ENCODE measurements at places on chromosomes 7 and 10. TPM values are rescaled to one million over a fixed set of nuclear protein-coding genes. Genes with fewer than 3 reads are reported as not detected.

LLCFC1 gene
- not detected for total RNA-seq

GRCh38 chr10:122988501-122988900 lies 8.3 kb downstream of the PSTK start:
- no peak for DNase-seq
- H3K36me3 ChIP-seq = peaks cover 3% of the 10 kb centered on the region
- no peaks in the 10 kb centered on the region for H3K27me3 ChIP-seq

GRCh38 chr10:99930731-99931550 lies 78.8 kb downstream of the DNMBP start:
- no peak overlapping the region for H3K27ac ChIP-seq
- DNase-seq = peak; percentile 44
- no peaks in the 10 kb centered on the region for H3K36me3 ChIP-seq
- H3K4me1 ChIP-seq = peaks cover 16% of the 10 kb centered on the region
- H3K4me3 ChIP-seq = no peak overlapping the region

DNA sequence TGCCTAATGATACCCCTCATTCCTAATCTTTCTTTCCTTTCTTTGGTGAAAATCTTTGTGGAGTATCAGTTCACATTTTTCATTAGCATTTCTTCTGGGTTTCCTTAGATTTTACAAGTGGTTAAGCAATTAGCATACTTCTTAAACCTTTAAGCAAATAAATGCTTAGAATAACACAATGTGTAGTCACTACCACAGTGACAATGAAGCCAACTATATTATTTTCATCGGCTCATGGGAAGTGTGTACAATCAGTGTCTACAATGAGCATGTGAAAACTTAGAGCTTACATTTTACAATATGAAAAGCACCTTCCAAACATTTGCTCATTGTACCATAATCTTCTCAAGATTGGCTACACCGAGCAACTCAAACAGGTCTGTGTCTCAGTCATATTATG lies 176.2 kb upstream of the PLXNA4 start:
- DNase-seq = no peak
- no peaks in the 10 kb centered on the region for H3K4me1 ChIP-seq
- H3K4me3 ChIP-seq = no peak overlapping the region
- H3K27me3 ChIP-seq = peaks cover 48% of the 10 kb centered on the region
- H3K36me3 ChIP-seq = no peaks in the 10 kb centered on the region

DNA sequence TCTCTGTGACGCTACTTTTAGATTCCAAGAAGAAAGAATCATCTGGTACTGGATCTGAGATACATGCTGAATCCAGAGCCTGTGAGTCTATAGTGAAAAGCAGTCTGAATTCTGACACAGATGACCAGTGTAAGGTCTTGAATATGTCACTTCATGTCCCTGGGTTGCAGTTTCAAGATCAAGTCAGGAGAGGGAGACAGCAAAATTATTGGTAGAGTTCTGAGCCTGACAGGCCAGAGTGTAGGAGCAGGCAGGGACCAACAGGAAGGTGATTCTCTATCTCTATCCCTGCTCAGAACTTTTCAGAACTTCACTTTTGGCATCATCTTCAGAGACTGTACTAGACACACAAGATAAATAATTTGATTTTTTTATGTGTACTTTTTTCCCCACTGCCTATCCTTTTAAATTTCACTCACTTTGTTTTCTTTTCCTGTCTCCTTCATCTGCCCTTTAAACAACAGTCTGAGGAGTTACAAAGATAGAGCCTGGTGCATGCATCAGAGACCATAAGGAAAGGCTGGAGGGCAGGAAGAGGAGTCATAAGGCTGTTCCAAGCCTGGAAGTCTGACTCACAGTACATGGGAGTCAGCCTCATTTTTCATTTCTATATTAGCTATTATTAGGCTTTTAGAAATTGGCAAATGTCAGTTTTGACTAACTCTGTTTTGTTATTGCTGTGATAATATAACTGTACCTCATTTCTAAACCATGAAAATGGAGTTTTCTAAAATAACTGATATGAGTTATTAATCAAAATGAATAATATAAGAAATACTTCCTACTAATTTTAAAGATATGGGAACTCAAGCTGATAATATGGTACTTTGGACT lies 120.2 kb upstream of the TMEM229A start:
- H3K4me3 ChIP-seq = no peak overlapping the region
- DNase-seq = peak; percentile 66
- H3K27me3 ChIP-seq = no peaks in the 10 kb centered on the region
- H3K27ac ChIP-seq = no peak overlapping the region

SPDYE8 gene
- total RNA-seq = not detected

- H3K4me3 ChIP-seq = no peak overlapping the region
- no peak for DNase-seq
- no peak overlapping the region for H3K27ac ChIP-seq
- peaks cover 11% of the 10 kb centered on the region for H3K27me3 ChIP-seq
- no peaks in the 10 kb centered on the region for H3K36me3 ChIP-seq
These were observed 13.5 kb downstream of the KCNH2 start for GRCh38 chr7:150964593-150965111.

GRCh38 chr7:155728116-155728515 lies 83.7 kb downstream of the RBM33 start:
- no peaks in the 10 kb centered on the region for H3K4me1 ChIP-seq
- DNase-seq = no peak
- no peaks in the 10 kb centered on the region for H3K27me3 ChIP-seq
- no peak overlapping the region for H3K4me3 ChIP-seq
- peaks cover 8% of the 10 kb centered on the region for H3K36me3 ChIP-seq

- H3K27ac ChIP-seq = peak overlapping the region; percentile 32
- peaks cover 9% of the 10 kb centered on the region for H3K4me1 ChIP-seq
- DNase-seq = peak; percentile 41
- no peaks in the 10 kb centered on the region for H3K27me3 ChIP-seq
- H3K4me3 ChIP-seq = no peak overlapping the region
These were observed 34.8 kb upstream of the AGR2 start for GRCh38 chr7:16839646-16840045.

- H3K36me3 ChIP-seq = no peaks in the 10 kb centered on the region
- H3K4me3 ChIP-seq = no peak overlapping the region
- no peak for DNase-seq
These were observed 451.3 kb upstream of the MBL2 start for GRCh38 chr10:53223851-53224250.

GRCh38 chr7:102047167-102047566 lies 229.7 kb downstream of the CUX1 start:
- no peak overlapping the region for H3K4me3 ChIP-seq
- no peaks in the 10 kb centered on the region for H3K27me3 ChIP-seq
- H3K4me1 ChIP-seq = peaks cover 15% of the 10 kb centered on the region
- H3K27ac ChIP-seq = no peak overlapping the region

DNA sequence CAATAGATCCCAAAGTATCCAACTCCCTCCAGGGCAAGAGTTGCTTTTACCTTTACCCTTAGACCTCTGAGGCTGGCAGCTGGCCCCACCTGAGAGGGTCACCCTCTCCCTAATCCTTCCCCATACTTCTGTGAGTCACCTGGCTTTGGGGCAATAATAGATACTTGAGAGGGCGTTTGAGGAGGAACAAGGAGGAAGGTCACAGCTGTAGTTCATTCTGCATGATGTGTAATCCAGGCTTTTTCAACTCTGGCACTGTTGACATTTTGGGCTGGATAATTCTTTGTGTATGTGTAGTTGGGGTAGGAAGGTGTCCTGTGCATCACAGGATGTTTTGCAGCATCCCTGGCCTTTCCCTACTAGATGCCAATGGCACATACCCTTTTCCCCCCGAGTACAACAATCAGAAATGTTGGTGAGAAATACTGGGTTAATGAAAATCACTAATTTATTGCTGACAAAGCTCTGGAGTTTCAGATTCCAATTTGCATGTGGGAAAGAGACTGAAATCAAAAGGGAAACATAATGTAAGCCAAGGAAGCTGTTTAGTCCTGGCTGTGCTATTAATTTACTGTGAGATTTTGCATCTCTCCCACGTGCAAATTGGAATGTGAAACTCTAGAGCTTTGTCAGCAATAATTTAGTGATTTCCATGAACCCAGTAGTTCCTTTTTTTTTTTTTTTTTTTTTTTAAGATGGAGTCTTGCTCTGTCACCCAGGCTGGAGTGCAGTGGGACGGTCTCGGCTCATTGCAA lies 3.6 kb downstream of the BLVRA start:
- no peaks in the 10 kb centered on the region for H3K36me3 ChIP-seq
- H3K27ac ChIP-seq = no peak overlapping the region
- peak; percentile 46 for DNase-seq
- H3K4me3 ChIP-seq = no peak overlapping the region

DNA sequence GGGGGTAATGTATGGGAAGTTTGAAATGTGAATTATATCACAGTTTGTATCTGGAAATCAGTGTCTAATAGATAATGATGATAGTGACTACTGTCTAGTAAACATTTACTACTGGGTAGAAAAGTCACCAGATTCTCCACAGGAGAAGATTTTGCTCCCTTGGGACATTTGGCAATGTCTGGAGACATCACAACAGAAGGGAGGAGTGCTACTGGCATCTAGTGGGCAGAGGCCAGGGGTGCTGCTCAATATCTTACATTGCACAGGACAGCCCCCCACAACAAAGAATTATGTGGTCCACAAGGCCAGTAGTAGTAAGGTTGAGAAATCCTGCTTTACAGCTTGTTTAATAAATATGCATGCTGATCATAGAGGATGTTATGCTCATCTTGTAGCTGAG lies 92.3 kb upstream of the PRPS1L1 start:
- peak; percentile 19 for DNase-seq
- H3K4me3 ChIP-seq = no peak overlapping the region
- no peak overlapping the region for H3K27ac ChIP-seq
- H3K27me3 ChIP-seq = peaks cover 1% of the 10 kb centered on the region
- H3K4me1 ChIP-seq = no peaks in the 10 kb centered on the region
- H3K36me3 ChIP-seq = no peaks in the 10 kb centered on the region

DDIT4 gene
- total RNA-seq = 108 TPM

GRCh38 chr10:99234791-99235657 lies 628 bp downstream of the HPSE2 start:
- H3K27me3 ChIP-seq = peaks cover 61% of the 10 kb centered on the region
- no peaks in the 10 kb centered on the region for H3K36me3 ChIP-seq
- H3K4me3 ChIP-seq = peak overlapping the region; percentile 39
- no peak overlapping the region for H3K27ac ChIP-seq
- DNase-seq = peak; percentile 0

DNA sequence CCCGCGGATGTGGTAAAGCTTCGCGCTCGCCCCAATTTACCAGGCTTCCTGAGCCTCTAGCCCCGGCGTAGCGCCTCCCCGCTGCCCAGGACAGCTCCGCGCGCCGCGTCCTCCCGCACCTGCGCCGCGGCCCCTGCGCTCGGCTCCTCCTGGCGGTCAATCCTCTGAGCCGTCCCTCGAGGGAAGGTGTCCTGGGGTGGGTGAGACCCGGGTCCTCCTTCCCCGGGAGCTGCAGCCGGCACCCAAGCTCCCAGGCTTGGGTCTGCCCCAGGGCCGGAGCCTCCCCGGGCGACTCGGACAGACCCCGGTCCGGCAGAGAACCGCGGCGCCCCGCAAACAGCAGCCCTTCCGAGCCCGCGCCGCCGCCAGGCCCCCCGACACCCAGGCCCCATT lies 512 bp downstream of the OSBPL3 start:
- no peaks in the 10 kb centered on the region for H3K27me3 ChIP-seq
- peaks cover 8% of the 10 kb centered on the region for H3K4me1 ChIP-seq
- DNase-seq = peak; percentile 72
- H3K36me3 ChIP-seq = no peaks in the 10 kb centered on the region

C1QL3 gene
- total RNA-seq = not detected

DNA sequence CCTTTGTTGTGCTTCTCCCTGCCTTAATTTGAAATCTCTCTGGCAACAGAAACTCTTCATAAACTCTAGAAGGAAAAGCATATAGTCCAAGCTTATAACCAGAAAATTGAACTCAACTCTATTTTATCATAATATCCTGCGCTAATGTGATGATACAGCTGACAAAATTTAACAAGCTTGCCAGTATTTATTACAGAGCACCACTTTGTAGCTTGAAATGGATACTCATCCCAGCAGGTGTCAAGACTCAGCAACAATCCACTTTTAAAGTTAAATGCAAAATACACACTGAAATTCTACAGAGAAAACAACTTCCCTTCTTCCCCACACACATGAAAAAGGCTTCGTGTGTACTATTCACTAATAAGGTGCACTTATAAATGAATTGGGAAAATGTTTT lies 228.9 kb downstream of the AGMO start:
- H3K27me3 ChIP-seq = no peaks in the 10 kb centered on the region
- H3K27ac ChIP-seq = no peak overlapping the region
- H3K4me1 ChIP-seq = no peaks in the 10 kb centered on the region
- no peak for DNase-seq
- no peak overlapping the region for H3K4me3 ChIP-seq

LEP gene
- total RNA-seq = not detected

DNA sequence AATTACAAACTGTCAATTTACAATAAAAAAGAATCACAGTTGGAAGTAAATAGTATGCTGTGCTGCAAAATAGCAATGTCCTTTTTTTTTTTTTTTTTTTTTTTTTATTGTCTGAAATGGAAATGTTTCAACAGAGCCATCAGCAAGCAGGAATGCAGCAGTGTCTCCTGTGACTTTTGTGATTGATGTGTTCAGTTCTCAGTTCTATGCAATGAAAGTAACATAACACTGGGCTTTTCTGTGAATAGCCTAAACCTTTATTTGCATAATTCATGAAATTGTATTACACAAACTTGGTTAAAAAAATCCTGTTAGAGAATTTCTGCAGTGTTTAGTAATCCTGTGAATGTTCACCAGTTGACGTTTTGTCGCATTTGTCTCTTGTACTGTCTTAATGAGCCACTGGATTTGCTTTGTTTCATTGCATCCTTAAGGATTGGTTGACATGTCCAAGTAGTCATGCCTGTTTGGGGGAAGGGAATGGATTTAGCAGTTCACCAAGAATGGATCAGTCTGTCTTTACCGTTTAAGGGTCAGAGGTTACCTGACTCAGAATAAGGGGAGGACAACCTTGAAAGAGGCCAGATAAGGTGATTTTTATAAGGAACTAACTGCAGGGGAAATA lies 192.7 kb downstream of the MLLT10 start:
- H3K36me3 ChIP-seq = peaks cover 5% of the 10 kb centered on the region
- DNase-seq = peak; percentile 26
- no peak overlapping the region for H3K4me3 ChIP-seq
- no peak overlapping the region for H3K27ac ChIP-seq

DNA sequence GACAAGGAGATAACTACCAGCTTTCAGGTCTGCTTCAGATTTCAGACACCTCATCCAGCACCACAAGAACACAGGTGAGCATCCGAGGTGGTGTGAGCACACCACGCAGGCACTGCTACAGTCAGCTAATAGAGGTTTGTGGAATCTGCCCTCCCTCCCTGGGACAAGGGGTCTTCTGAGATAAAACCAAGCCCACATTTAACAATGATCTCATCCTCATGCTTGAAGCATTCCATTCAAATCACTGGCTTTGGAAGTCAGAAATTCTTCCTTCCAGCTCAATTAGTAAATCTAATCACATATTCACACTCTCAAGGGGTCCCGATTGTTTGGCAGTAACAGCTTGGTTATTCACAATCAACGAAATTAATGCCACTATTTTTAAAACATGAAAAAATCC lies 331.4 kb downstream of the ELMO1 start:
- H3K27me3 ChIP-seq = no peaks in the 10 kb centered on the region
- no peaks in the 10 kb centered on the region for H3K36me3 ChIP-seq
- 0 out of 2 replicates have a peak, but pooled peaks cover 4% of the 10 kb centered on the region for H3K4me1 ChIP-seq
- no peak for DNase-seq

PDE1C gene
- total RNA-seq = 61.5 TPM

SLIT1 gene
- total RNA-seq = not detected

GPC2 gene
- total RNA-seq = 1.4 TPM

CALHM3 gene
- total RNA-seq = not detected

Measured in IMR-90 (cell line).